ENCODE measurements at places on chromosomes 3 and 15.
A peak's percentile ranks its signal among the peaks of the same experiment; 100 is the strongest.

GRCh38 chr3:121834157-121834670 is 646 bp downstream of the IQCB1 start:
- peaks cover 3% of the 10 kb centered on the region for H3K27me3 ChIP-seq
- H3K4me3 ChIP-seq, result peak overlapping the region; percentile 88
- H3K27ac ChIP-seq, result peak overlapping the region; percentile 69
- peaks cover 32% of the 10 kb centered on the region for H3K4me1 ChIP-seq

- no peak overlapping the region for H3K27ac ChIP-seq
- no peaks in the 10 kb centered on the region for H3K27me3 ChIP-seq
- no peaks in the 10 kb centered on the region for H3K36me3 ChIP-seq
- H3K4me3 ChIP-seq, result no peak overlapping the region
Measured at GRCh38 chr3:19220311-19220710, 72.0 kb downstream of the KCNH8 start.

DNA sequence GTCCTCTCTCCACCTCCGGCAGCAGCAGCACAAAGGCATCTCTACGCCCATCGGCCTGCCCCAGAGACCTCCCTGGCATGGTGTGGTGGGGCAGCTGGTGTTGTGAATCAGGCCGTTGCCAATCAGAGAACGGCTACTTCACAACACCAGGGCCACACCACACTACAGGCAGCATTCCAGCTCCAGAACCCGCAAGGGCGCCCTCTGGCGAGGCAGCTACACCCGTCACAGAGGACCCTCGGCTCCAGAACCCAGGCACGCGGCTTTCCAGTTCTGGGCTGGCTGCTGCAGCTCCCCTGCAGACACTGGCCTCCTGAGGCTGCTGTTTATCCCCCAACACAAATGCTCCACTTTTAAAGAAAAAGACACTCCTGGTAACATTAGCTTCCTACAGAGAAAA is 127.5 kb upstream of the TOPAZ1 start:
- no peak for DNase-seq
- H3K27ac ChIP-seq, result no peak overlapping the region
- H3K27me3 ChIP-seq, result peaks cover 37% of the 10 kb centered on the region
- H3K4me3 ChIP-seq, result no peak overlapping the region
- no peaks in the 10 kb centered on the region for H3K4me1 ChIP-seq

GRCh38 chr15:48458876-48459275 is 127.6 kb downstream of the DUT start:
- DNase-seq, result no peak
- H3K4me3 ChIP-seq, result no peak overlapping the region
- H3K36me3 ChIP-seq, result no peaks in the 10 kb centered on the region
- no peak overlapping the region for H3K27ac ChIP-seq

- no peak for DNase-seq
- no peaks in the 10 kb centered on the region for H3K4me1 ChIP-seq
- H3K27me3 ChIP-seq, result no peaks in the 10 kb centered on the region
Measured at GRCh38 chr3:108430540-108430939, 79.9 kb downstream of the MYH15 start.

DNA sequence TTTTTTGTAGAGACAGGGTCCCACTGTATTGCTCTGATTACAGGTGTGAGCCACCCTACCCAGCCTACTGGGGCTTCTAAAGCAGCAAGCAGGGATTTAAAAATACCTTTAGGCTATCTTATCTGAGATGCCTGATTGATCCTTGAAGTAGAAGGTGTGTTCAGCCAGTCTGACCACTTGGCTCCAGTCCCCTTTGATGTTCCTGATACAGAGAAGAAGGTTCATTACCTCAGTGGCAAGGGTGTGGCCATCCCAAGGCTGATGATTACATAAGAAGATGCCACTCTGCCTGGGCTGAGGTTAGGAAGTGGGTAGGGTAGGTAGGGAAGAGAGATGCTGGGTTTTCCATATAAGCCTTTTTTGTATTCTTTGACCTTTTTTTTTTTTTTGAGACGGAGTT is 11.2 kb upstream of the DCAF1 start:
- H3K4me3 ChIP-seq, result no peak overlapping the region
- H3K4me1 ChIP-seq, result no peaks in the 10 kb centered on the region
- H3K27me3 ChIP-seq, result no peaks in the 10 kb centered on the region
- H3K36me3 ChIP-seq, result no peaks in the 10 kb centered on the region
- H3K27ac ChIP-seq, result no peak overlapping the region
- DNase-seq, result no peak

- H3K4me3 ChIP-seq, result no peak overlapping the region
- no peak for DNase-seq
- H3K4me1 ChIP-seq, result peaks cover 25% of the 10 kb centered on the region
- H3K36me3 ChIP-seq, result peaks cover 36% of the 10 kb centered on the region
- no peak overlapping the region for H3K27ac ChIP-seq
Measured at GRCh38 chr15:42267286-42267685, 5.7 kb upstream of the GANC start.

- no peaks in the 10 kb centered on the region for H3K27me3 ChIP-seq
- peaks cover 11% of the 10 kb centered on the region for H3K36me3 ChIP-seq
- no peak for DNase-seq
- H3K4me1 ChIP-seq, result no peaks in the 10 kb centered on the region
- no peak overlapping the region for H3K27ac ChIP-seq
Measured at GRCh38 chr3:84637272-84637671, 321.5 kb upstream of the CADM2 start.

DNA sequence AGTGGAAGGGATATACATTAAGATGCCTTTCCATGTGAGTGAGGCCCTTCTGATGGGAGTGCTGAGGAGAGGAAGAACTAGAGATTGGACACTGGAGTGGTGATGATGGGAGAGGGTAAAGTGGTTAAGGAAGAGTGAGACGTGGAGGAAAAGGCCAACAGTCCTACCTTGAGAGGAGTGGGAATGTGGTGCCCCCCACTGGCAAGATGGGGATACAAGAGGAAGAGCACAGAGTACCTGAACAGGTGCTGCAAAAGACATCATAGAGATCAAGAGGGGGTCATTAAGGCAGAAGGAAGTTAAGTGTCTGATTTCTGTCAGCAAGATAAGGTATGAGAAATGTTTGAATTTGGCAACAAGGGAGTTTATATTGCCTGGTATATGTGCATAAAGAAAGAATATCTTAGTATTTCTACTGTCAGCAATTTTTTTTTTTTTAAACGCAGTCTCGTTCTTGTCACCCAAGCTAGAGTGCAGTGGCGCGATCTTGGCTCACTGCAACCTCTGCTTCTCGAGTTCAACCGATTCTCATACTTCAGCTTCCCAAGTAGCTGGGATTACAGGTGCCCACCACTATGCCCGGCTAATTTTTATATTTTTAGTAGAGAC is 34.0 kb downstream of the ARIH2 start:
- H3K27me3 ChIP-seq, result no peaks in the 10 kb centered on the region
- H3K27ac ChIP-seq, result peak overlapping the region; percentile 50
- H3K4me1 ChIP-seq, result peaks cover 20% of the 10 kb centered on the region

- H3K4me1 ChIP-seq, result no peaks in the 10 kb centered on the region
- H3K27me3 ChIP-seq, result peaks cover 8% of the 10 kb centered on the region
- no peaks in the 10 kb centered on the region for H3K36me3 ChIP-seq
- no peak overlapping the region for H3K4me3 ChIP-seq
Measured at GRCh38 chr15:73888224-73889041, 15.1 kb downstream of the TBC1D21 start.

GRCh38 chr3:49636883-49637609 is 37.1 kb upstream of the APEH start:
- H3K4me1 ChIP-seq, result no peaks in the 10 kb centered on the region
- no peaks in the 10 kb centered on the region for H3K36me3 ChIP-seq
- no peak for DNase-seq
- peaks cover 5% of the 10 kb centered on the region for H3K27me3 ChIP-seq
- H3K27ac ChIP-seq, result no peak overlapping the region

- no peak for DNase-seq
- H3K36me3 ChIP-seq, result no peaks in the 10 kb centered on the region
- no peak overlapping the region for H3K27ac ChIP-seq
- H3K4me3 ChIP-seq, result no peak overlapping the region
- no peaks in the 10 kb centered on the region for H3K4me1 ChIP-seq
Measured at GRCh38 chr15:54687628-54688027, 509.1 kb downstream of the RSL24D1 start.

DNA sequence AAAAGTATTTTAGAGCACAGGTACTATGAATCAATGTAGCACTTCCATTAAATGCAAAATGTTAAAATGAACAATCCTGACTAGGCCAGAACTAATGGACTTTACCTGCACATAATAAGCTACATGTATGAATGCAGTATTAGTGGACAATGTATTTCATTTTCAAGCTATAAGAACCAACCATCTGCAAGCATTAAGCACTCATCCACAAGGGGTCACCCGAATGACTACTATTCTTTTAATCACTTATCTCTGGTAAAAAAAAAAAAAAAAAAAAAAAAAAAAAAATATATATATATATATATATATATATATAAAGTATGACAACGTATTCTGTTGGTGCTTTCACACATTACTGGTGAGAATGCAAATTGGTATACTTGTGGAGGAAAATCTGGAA is 7.2 kb downstream of the HERC1 start:
- H3K36me3 ChIP-seq, result no peaks in the 10 kb centered on the region
- H3K27me3 ChIP-seq, result no peaks in the 10 kb centered on the region
- H3K27ac ChIP-seq, result peak overlapping the region; percentile 46
- DNase-seq, result no peak
- H3K4me1 ChIP-seq, result peaks cover 48% of the 10 kb centered on the region

- H3K27me3 ChIP-seq, result peaks cover 11% of the 10 kb centered on the region
- no peak overlapping the region for H3K4me3 ChIP-seq
- DNase-seq, result no peak
- H3K36me3 ChIP-seq, result no peaks in the 10 kb centered on the region
- no peaks in the 10 kb centered on the region for H3K4me1 ChIP-seq
- H3K27ac ChIP-seq, result no peak overlapping the region
Measured at GRCh38 chr3:10568549-10568948, 63.2 kb upstream of the ATP2B2 start.

GRCh38 chr3:160804762-160805161 is 48.7 kb downstream of the PPM1L start:
- H3K27me3 ChIP-seq, result no peaks in the 10 kb centered on the region
- DNase-seq, result no peak
- H3K36me3 ChIP-seq, result no peaks in the 10 kb centered on the region
- H3K27ac ChIP-seq, result no peak overlapping the region

- H3K27ac ChIP-seq, result no peak overlapping the region
- H3K4me3 ChIP-seq, result no peak overlapping the region
- no peaks in the 10 kb centered on the region for H3K36me3 ChIP-seq
- peaks cover 41% of the 10 kb centered on the region for H3K27me3 ChIP-seq
Measured at GRCh38 chr3:123792473-123793201, 91.5 kb downstream of the MYLK start.

- H3K27me3 ChIP-seq, result peaks cover 4% of the 10 kb centered on the region
- H3K4me1 ChIP-seq, result peaks cover 4% of the 10 kb centered on the region
- H3K4me3 ChIP-seq, result no peak within 1 kb of the TSS
- no peak within 1 kb of the TSS for H3K27ac ChIP-seq
- no peak for DNase-seq
Measured at GRCh38 chr3:196210673-196211556, at the start of gene ZDHHC19. Gene ZDHHC19, minus strand, starts transcription at chr3:196211400. Its CDS starts 85 bp downstream, at chr3:196211315.

GRCh38 chr15:37931868-37932267 is 2.6 kb upstream of the TMCO5A start:
- no peak for DNase-seq
- H3K27ac ChIP-seq, result no peak overlapping the region
- no peak overlapping the region for H3K4me3 ChIP-seq
- peaks cover 37% of the 10 kb centered on the region for H3K27me3 ChIP-seq
- no peaks in the 10 kb centered on the region for H3K4me1 ChIP-seq

GRCh38 chr15:70867911-70868467 is 14.0 kb upstream of the LARP6 start:
- no peak overlapping the region for H3K4me3 ChIP-seq
- no peak for DNase-seq
- H3K27ac ChIP-seq, result no peak overlapping the region
- peaks cover 4% of the 10 kb centered on the region for H3K4me1 ChIP-seq

DNA sequence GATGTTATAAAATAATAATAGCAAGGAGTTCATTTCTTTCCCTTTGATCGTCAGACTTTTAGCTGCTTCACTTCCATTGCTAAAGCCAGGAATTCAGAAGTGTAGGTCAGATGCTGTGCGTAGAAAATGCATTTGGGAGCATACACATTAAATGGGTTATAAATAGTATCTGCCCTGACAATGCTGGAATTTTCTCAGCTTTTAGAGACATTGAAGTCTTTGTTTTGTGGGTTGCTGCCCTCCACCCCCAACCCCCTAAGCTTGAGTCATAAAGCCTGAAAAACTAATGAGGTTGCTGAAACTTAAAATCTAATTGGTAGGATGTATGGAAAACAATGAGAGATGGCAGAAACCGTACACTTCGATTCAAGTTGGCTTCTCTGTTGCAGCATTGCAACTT is 81.9 kb downstream of the MITF start:
- no peak for DNase-seq
- no peak overlapping the region for H3K27ac ChIP-seq
- no peaks in the 10 kb centered on the region for H3K4me1 ChIP-seq
- no peaks in the 10 kb centered on the region for H3K36me3 ChIP-seq

- DNase-seq, result no peak
- no peaks in the 10 kb centered on the region for H3K27me3 ChIP-seq
- peaks cover 24% of the 10 kb centered on the region for H3K4me1 ChIP-seq
- H3K27ac ChIP-seq, result peak overlapping the region; percentile 76
- no peak overlapping the region for H3K4me3 ChIP-seq
- no peaks in the 10 kb centered on the region for H3K36me3 ChIP-seq
Measured at GRCh38 chr3:16982460-16982859, 97.7 kb downstream of the PLCL2 start.

DNA sequence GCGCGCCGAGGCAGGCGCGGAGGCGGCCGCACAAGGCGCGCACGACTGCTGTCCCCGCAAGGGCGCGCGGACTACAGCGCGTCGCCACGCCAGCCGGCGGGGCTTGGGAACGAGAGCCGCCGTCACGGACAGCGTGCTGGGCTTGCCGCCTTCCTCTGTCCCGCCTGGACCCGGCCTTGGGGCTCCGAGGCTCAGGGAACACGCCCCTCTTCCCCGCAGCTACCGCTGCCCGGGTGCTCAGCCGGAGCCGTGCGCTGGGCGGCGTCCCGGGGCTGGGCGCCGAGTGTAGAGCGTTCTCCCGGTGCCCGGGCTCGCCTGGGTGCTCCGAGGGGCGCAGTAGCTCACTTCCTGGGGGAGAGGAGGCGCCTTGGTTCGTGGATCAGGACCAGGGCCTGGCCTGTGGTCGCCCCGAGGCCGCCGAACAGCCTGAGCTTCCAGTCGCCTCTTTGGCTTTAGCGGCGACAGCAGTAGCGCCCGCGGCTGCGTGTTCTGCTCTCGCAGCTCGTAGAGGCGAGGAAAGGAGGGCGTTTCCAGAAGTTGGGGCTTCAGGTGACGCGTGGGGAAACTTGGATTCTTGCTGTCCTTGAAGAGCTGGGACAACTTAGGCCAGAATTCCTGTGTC is 226.7 kb upstream of the C2CD4B start:
- H3K36me3 ChIP-seq, result no peaks in the 10 kb centered on the region
- H3K4me3 ChIP-seq, result peak overlapping the region; percentile 90
- peaks cover 17% of the 10 kb centered on the region for H3K27me3 ChIP-seq
- no peak overlapping the region for H3K27ac ChIP-seq

GRCh38 chr15:40392986-40393948 is 10.7 kb downstream of the KNSTRN start:
- H3K36me3 ChIP-seq, result peaks cover 18% of the 10 kb centered on the region
- DNase-seq, result no peak
- H3K27me3 ChIP-seq, result no peaks in the 10 kb centered on the region
- H3K4me1 ChIP-seq, result peaks cover 3% of the 10 kb centered on the region

- H3K4me3 ChIP-seq, result no peak overlapping the region
- DNase-seq, result no peak
- H3K27ac ChIP-seq, result no peak overlapping the region
- no peaks in the 10 kb centered on the region for H3K27me3 ChIP-seq
Measured at GRCh38 chr3:136836511-136837156, 17.7 kb downstream of the SLC35G2 start.
